ENCODE measurements at places on chromosomes 16 and 17.

DNA sequence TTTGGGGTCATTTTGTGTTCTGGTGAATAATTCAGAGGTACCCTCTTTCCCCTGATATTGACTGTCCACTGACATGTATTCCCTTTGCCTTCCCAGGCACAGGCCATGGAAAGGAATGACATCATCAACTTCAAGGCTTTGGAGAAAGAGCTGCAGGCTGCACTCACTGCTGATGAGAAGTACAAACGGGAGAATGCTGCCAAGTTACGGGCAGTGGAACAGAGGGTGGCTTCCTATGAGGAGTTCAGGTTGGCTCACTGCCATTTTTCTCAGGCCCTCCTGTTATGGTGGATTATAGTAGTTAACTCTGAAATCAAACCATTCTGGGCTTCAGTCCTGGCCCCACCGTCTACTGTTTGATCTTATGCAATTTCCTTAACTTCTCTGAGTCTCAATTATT lies 1.6 kb upstream of the EFTUD2 start:
- no peak for DNase-seq

DNA sequence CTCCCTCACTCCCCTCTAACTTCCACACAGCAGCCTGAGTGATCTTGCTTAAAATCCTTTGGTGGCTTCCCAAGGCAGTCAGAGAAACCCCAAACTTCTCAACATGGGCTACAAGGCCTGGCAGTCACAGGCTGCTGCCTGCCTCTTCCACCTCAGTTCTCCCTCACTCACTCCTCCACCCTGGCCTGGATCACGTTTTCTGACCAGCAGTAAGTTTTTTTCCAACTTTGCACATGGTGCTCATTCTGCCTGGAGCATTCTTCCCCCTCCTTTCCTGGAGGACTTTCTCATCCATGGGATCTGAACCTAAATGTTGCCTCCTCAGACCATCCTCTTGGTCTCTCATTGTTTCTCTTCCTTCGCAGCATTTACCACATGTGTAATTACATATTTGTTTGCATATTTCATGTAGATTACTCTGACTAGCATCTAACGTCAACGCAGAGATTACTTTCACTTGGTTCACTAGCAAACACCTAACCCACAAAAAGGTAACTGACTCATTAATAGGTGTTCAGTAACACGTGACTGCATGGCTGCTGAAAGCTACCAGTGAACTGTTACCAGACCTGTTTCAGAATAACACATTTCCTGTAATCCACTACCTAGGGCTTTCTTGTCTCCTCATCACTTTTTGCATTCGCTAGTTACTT lies 17.1 kb downstream of the GNA13 start:
- no peak for DNase-seq

- no peak for DNase-seq
Observed at GRCh38 chr17:6603744-6604325, 36.7 kb downstream of the KIAA0753 start.

- DNase-seq, result no peak
Observed at GRCh38 chr17:73357318-73357717, 45.5 kb upstream of the CDC42EP4 start.

DNA sequence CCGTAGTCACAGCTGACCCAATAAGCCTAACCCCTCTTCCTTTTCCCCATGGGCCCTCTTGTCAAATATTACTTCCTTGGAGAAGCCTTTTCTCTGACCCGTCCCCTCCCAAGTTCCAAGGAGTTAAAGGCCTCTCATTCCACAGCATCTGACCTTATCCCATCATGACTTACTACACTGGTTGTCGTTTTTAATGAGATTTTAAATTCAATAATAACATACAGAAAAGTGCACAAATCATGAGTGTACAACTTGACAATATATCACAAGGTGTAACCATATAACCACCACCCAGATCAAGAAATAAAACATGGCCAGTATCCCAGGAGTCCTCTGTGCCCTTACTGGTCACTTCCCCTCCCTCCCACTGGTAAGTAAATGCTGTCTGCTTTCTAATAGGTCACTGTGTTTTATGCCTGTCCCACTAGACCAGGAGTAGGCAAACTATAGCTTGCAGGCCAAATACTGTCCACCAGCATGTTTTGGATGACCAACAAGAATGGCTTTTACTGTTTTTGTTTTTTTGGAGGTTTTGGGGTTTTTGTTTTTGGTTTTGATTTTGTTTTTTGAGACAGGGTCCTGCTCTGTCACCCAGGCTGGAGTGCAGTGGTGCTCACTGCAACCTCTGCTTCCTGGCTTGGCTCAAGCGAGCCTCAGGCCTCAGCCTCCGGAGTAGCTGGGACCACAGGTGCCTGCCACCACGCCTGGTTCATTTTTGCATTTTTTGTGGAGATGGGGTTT lies 1.2 kb upstream of the FDXR start:
- no peak for DNase-seq

DNA sequence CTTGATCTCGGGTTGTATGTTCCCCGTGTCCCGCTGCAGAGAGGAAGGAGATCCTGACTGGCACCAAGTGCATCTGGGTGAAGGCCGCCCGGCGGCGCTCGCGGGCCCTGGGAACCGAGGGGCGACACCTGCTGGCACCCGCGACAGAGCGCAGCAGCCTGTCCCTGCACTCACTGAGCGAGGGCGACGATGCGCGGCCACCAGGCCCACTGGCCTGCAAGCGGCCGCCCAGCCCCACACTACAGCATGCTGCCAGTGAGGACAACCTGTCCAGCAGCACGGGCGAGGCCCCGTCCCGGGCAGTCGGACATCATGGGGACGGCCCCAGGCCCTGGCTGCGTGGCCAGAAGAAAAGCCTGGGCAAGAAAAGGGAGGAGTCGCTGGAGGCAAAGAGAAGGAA lies 7.5 kb downstream of the BTBD17 start:
- peak; percentile 17 for DNase-seq

GRCh38 chr17:76415786-76416185 lies 31.4 kb downstream of the SPHK1 start:
- no peak for DNase-seq

DNA sequence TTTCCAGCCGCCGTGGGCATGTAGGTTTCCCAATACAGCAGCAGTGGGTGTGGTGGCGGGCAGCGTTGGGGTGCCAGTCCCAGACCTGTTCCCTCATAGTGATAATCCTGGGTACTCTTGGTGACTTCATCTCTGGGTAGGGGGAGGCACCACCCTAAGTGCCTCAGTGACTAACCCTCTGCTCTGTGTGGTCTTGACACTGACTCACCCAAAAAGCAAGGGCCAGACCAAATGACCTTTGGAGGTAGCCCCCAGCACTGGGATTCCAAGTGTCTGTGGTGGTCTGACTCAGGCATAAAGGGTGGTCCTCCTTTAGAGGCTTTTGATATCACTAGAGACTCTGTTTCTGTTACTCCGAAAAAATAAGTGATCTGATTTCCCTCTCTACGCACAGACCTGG lies 908 bp downstream of the CALB2 start:
- DNase-seq, result no peak

- no peak for DNase-seq
Observed at GRCh38 chr16:15398618-15399316, 3.2 kb downstream of the MPV17L start.

DNA sequence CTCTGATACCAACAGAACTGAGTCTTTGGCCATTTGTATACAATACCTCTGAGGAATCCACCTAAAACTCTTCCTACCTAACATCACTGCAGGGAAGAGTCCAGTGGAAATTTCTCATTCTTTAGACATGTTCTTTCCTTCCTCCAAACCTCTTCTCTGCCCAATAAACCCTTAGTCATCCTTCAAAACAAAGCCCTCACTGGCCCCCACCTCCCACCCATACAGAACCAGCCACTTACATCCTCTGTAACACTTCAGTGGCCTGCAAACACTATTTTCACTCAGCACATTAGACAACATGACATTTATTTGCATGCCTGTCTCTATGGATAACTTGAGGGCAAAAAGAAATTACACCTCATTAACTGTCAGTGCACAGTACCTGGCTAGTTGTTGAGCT lies 200.3 kb upstream of the NOG start:
- no peak for DNase-seq

- no peak for DNase-seq
Observed at GRCh38 chr17:3485481-3486068, 9.8 kb downstream of the ASPA start.

- DNase-seq, result no peak
Observed at GRCh38 chr17:58207451-58207850, 11.6 kb downstream of the MKS1 start.

DNA sequence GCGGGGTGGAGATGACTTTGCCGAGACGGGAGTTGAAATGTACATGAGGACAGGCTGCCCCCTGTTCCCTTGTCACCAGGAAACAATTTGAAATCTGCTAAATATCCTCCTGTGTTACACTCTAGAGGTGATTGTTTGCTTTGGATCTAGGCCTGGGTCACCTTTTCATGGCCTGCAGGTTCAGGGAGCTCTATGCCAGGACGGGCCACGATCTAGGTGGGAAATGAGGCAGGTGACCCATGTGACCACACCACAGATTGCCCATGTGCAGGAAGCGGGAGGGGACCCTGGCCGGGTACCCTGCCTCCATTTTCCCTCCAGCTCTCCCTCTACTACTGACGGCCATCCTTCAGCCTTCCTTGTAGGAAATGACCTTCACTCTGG lies 43.4 kb downstream of the MEAK7 start:
- no peak for DNase-seq

GRCh38 chr17:1555651-1556471 lies 6.7 kb downstream of the PITPNA start:
- DNase-seq, result no peak

DNA sequence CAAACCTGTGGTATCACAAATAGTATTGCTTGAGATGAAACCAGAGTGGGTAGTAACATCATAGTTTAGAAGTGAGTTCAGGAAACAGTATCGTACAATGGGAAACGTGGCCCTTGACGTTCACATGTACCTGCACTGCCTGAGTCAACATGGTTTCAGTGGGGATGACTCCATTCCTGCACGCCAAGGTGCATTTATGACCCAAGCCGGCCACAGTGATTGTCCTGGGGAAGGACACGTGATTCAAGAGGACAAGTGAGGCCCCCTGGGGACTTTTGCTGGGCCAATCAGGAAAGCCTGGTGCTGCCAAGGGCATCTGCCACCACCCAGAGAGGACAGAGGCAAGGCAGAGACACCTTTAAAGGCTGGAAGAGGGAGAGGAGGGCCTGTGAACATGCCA lies 119.2 kb downstream of the AXIN2 start:
- no peak for DNase-seq

DNA sequence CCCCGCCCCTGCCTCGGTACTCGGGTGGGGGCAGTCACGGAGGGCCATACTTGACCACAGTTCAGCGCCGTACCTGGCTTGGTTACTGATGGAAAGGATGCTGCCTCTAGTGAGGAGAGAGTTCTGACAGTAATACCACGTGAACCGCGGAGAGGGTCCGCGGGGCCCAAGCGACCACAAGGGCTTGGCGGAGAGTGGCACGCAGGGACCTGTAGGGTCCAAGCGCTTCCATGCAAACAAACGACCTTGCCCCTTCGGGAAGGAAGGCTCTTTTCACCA lies 9.2 kb downstream of the KDM6B start:
- DNase-seq, result peak; percentile 46

DNA sequence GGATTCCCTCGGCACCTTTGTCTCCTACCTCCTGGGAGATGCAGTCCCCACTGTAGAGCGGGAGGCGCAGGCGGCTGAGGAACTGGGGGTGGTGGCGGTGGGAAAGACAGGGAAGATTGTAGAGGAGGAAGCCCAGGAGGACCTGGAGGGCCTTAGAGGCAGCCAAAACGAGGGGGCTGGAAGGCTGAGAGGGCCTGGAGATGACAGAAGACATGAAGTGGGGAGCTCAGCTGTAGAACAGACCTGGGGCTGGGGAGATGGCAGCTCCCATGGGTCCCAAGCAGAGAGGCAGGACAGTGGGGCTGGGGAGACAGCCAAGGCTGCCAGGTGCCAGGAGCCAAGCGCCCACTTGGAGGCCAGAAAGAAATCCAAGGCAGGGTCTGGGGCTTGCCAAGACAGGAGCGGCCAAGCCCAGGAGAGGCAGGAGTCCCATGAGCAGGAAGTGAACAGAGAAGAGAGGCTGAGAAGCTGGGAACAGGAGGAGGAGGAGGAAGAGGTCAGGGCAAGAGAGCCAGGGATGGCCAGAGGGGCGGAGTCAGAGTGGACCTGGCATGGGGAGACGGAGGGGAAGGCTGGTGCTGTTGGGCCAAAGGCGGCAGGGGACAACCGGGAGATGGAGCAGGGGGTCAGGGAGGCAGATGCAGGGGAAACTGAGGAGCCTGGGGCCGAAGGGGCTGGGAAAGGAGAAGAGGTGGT lies 803 bp downstream of the APOBR start:
- no peak for DNase-seq

- no peak for DNase-seq
Observed at GRCh38 chr17:37450112-37450511, 39.6 kb upstream of the DUSP14 start.

DNA sequence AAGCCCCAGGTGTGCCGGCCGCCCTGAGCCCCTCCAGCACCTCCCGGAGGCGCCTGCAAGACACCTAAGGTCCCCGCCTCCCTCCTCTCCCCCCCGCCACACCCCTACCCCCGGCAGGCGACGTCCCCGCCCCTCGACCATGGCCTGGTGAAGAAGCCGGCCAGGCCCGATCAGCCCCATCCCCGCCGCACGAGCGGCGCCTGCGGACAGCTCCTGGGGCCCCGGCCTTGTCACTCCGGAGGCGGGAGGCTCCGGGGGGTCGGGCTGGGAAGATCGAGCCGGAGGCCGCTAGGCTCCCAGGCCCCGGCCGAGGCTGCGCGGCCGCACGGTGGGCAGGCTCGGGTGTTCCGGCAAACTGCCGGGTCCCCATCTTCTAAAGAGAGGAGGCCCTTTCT lies 405 bp upstream of the ACE start:
- DNase-seq, result peak; percentile 77

DNA sequence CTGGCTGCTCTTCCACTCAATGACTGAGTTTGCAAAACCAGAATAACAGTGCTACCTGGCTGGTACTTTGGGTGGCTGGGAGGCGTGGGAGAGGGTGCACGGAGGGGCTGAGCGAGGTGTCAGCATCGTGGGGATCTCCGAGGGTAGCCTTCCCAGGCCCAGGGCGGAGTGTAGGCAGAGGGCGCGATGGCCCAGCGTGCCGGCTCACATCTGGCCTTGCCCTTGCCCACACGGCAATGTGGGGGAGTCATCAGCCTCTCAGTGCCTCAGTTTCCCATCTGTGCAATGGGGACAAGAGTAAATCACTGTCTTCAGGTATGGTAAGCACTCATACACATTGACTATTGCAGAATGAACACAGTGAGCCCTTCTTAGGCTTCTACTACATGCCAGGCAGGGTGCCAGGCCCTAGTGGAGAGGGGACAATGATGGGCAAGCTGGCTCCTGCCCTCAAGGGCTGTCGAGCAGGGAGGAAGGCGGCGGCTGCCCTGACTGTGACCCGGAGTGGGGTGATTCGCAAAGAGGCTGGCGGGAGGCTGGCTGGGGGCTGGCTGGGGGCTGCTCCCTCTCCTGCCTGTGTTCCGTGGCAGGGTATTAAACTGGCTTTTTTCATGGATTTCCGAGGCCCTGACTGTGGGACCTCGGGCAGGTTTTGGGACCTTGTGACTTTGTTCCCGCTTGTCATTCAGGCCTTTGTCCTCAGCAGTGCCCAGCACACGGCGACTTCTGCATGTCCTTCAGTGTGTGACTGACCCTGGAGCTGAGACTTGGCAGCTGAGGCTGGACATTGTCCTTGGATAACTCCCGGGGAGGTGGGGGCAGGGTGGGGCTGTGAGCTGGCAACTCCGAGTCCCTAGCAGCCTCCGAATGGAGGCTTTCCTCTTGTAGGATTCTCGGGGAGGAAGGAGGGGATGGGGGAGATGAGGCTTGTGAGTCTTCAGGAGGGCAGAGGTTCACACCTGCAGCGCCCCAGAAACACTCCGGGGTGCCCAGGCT lies 243.1 kb downstream of the SEC14L1 start:
- DNase-seq, result no peak

GRCh38 chr17:27888945-27889344 lies 4.2 kb downstream of the LYRM9 start:
- DNase-seq, result no peak

- peak; percentile 38 for DNase-seq
Observed at GRCh38 chr16:5058476-5058875, 7.3 kb downstream of the C16orf89 start.
